ENCODE measurements at places on chromosomes 1 and 21.

DNA sequence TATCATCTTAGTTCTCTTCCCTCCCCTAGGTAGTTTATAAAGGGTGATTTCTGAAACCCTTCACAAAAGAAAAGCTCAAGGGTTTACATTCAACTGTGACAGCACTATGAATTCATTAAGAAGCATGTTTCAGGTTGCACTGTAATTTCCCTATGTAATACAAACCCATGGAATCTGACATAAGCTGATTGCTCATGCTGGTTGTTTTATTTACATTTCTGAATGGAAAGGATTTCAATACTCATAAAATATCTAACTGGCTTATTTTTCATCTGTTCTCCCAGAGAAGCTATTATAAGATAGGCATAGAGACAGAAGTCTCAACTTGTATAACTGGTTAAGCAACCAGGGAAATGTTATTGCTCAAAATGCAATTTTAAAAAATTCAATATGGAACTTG, 20.5 kb downstream of the WNT2B start:
- DNase-seq = no peak

DNA sequence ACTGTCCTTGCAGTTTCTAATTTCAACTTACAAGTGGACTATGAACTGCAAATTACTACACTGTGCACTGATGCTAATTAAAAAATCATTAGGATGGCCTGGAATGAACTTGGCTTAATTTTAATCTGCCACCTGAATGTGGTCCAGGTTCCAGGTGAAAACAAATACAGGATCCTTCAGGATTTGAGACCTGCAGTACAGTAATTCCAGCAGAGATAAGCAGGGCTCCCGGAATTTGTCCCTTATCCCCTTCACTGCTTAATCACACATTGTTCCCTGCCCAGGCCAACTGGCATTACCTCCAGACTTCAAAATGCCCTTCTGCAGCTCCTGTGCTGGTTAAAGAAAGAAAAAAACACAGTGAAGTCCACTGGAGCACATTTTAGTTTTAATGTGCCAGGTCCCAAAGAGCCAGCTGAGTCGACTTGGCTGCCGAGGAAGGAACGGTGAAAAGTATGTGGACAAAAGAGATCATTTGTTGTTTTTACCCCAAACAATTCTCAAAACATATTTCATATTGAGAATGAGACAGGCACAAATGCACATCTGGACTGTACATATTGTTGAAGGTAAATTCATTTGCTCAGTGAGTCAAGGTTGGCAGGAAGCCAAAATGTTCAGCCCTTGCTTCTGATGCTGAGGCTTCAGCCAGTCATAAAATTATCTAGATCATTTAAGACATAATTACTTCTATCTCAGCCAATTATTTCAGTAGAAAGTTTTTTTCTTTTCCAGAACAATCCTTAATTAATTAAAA, 28.3 kb downstream of the DEGS1 start:
- DNase-seq = no peak

DNA sequence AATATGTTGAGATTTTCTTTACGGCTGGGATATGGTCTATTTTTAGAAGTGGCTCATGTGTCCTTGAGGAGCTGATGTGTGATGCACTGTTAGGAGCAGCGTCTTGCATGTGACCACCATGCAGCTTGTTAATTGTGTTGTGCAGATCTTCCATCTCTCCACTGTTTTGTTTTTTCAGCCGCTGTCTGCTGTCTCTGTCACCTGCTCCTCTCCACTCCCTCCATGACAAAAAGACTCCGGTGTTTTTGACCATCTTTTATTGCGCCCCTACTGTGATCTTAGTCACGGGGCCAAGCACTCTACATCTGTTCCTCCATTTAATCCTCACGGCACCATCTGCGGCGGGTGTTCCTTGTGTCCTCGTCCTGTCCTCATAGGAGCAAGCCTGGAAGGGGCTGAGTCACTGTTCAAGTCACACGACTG, 51.8 kb downstream of the ADARB1 start:
- DNase-seq = no peak

GRCh38 chr1:96748078-96748477, 26.5 kb downstream of the PTBP2 start:
- no peak for DNase-seq

DNA sequence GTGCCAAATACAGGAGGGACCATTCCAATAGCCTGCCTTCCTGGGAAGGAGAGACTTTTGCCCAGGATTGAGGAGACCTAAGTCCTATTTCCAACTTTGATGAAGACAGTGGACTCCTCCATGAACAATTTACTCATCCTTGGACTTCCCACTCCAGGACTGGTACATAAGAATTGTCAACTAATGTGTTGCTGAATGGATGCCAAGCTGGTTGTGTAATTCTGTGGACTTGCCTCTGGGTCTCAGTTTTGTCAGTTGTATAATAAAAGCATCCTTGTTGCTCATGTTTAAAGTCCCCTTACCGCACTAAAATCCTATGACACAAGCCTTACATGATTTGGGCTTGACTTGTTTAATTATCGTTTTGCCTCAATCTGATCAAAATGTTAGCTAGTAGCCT, 13.2 kb upstream of the ZP4 start:
- DNase-seq = no peak

DNA sequence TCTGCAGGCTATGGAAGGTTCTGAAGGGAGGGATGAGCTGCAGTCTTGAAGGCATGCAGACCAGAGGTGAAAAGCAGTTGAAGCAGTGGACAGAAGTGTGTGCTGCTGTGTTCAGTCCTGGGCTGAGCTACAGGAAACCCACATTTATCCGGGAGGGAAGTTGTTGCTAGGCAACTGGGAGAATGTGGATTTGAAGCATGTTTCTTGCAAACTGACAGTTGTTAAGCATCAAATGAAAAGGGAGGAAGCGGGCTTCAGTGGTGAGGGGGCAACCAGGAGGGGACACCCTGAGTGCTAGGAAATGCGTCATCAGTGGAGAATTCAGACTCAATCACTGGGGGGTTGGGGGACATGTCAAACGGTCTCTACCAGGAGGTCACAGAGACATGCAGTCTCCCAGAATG, 28.7 kb downstream of the ABCA4 start:
- DNase-seq = no peak

DNA sequence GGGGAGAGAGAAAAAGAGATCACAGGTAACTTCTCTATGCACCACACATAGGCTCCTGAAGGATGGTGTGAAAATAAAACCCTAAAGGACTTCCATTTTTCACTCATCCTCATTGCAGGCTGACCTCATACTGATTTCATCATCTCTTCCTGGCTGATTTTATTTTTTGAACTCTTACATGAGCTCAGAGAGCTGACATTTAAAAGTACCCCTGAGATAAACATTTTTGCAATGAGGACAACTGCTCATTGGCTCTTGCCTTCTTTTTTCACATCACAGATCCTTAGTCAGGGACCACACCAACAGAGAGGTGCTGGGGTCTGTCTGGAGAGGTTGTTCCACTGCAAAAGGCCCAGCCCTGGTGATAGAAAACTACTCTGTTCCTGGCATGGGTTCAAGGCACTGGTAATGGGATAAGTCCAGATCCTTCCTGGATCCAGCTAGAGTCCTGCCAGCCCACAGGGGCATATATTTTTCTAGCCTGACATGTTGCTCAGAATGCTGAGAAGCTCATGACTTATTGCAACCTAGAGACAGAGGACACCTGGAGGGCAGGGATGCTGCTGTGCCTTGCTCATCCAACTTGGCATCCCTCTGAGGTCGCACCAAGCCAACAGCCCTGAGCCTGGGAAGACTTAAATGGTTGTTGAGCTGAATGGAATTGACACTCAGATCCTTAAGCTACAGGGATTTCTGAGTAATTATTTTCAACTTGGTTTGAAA, 360.0 kb downstream of the HHAT start:
- DNase-seq = no peak

DNA sequence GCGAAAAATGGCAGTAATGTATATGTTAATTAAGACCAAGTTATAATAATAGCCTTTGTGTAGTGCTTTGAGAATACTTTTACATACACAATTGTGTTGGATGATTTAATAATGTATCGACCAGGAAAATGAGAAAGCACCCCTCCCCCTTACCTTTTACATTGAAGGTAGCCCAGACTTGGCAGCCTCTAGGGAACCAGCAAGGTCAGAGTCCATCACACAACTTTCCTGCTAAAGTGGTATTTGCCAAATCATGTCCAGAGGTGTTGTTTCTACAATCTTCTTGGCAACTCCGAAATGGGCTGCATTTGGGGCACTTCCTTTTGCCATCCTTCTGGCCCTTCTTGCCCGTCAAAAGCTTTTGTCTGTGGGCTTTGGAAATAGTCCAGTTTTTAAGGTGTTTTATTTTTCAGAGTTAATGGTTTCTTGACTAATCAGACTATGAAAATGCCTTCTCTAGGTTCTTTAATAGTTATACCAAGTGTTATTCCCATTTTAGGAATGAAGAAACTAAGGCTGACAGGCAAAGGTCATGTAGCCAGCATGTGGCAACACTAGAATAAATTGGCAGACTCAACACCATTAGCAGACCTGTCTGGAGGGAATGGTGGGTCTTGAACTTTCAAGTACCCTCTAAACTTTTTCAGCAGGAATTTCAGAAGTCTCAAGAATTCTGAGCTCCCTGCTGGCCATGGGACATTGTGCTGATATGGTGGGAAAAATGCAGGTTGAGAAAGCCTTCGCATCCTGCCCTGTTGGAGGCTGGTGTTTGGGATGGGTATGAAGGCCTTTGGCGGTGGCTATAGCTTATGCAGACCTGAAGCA, 6.8 kb downstream of the ATP1A1 start:
- DNase-seq = no peak

- no peak for DNase-seq
These were observed 109.6 kb downstream of the ZBTB18 start for GRCh38 chr1:244160455-244161235.

DNA sequence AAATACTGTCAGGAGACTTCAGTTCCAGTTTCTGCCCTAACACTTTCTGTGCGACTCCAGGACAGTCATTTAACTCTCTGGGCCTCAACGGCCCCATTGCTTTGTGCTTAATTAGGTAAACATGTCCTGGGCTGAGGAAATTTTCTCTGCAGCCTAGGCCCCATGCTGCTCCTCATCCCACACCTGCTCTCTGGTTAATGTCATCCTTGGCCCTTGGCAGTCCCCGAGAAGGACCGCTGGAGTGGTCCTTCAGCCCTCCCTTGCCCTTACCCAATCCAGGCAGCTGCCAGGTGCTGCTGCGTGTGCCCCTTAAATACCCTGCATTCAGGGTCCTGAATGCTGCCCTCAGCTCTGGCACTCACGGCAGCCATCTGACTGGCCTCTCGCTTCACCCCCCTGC, 18.7 kb downstream of the UBL4B start:
- DNase-seq = no peak

- no peak for DNase-seq
These were observed 497.1 kb downstream of the PTPRC start for GRCh38 chr1:199135901-199136300.

DNA sequence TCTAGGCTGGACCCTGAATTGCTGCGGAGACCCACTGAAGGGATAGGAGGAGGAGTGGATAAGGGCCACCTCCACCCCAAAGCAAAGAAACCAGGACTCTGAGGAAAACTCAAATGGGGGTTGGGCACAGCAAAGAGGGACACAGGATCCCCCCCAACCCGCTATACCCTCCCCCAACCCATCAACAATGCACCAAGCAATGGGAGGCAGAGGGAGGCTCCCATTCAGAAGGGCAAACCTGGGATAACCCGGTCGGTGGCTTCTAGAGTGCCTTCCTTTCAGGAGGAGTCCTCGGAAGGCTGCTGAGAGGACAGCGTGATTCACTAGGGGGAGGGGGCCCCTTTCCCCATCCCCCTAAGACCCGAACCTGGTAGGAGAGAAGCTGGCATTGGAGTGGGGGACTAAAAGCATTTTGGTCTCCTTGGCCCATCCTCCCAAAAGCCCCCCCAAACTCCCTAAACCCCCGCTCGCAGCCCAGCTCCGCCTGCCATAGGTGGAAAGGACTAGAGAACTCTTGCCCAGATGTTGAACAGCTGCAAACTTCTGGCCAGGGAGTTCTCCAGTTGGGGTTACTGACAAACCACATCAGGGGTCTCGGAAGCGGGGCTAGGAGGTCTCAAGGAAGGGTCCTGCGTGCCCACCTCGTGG, 1.3 kb downstream of the MEF2D start:
- no peak for DNase-seq

DNA sequence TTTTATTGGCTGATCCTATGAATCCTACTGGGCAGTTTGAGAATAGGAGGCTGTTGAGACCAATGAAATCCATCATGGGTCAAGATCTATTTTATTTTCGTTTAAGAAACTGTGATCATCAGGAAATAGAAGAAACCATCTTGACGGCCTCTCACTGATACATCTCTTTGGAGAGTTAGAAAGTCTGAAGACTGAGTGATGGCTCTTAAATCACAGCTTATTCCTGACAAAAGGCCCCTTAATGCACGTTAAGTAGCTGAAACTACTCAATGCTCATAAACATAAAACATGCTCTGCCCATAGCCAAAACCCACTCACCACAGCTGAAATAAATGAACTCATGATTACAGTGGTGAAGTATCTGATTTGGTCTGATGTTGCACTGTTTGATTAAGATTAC, 784.5 kb upstream of the NEGR1 start:
- no peak for DNase-seq

DNA sequence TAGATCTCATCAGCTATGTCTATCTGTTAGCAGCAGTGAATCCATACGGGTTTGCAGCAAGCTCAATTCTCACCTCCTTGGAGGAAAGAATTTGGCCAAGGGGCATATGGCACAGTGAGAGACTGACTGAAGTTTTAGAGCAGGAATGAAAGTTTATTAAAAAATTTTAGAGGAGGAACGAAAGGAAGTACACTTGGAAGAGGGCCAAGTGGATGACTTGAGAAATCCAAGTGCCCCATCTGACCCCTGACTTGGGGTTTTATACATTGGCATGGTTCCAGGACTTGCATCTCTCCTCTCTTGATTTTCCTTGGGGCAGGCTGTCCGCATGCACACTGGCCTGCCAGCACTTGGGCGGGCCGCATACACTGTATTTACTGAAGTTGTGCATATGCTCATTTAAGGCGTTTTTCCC, 9.2 kb upstream of the OSBPL9 start:
- no peak for DNase-seq

DNA sequence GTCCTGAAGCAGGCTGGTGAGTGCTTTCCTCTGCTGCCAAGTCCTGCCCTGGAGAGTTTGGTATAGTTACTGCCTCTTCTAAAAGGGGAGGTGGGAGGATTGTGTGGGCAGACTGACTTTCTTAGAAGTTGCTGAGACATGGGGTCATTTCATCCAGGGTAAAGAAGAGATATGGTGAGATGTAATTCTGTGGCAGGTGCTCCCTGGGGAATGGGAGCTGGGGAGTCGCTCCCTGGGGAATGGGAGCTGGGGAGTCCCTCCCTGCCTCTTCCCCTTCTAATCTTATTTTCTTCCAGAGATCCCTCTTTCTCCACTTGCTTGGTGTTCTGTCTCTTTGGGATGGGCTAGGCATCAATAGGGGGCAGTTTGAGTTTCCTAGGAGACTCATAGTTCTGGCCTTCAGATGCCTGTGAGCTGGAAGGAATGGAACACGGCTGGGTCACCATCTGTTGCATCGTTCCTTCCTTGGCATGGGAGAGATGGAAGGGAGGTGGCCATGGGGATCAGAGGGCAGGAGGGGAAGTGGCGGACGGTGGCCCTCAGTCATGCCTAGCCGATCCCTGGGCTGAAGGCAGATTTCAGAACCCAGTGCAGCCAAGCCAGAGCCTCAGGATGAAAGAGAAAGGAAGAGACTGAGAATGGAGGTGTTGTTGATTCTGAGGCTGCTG, 59.0 kb downstream of the NFASC start:
- DNase-seq = no peak
